ENCODE measurements at places on chromosomes 2 and 18. TPM values are rescaled to one million over a fixed set of nuclear protein-coding genes. Genes with fewer than 3 reads are reported as not detected.

Gene RGPD4
- not detected for total RNA-seq

DNA sequence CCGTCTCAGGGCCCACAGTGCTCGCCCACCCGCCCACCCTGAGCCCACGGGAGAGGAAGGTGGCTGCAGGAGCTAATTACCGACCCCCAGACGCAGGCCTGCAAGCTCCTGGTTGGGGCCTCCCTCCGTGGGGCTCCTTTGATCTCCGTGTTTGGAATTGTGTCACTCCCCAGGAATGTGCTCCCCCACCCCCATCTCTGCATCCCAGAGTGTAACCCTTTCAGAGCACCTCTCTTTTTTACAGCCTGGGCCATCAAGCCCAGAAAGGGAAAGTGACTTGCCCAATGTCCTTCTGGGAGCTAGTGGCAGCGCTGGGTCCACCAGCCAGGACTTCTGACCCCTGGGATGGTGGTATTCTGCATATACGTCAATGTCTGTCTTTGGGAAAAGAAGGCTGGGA lies 335.1 kb downstream of the CYRIA start:
- DNase-seq, result no peak

- DNase-seq, result no peak
Observed at GRCh38 chr2:57888463-57888862, 158.1 kb upstream of the VRK2 start.

Gene EPB41L3
- 1.5 TPM for total RNA-seq

GRCh38 chr2:9294764-9295163 lies 88.2 kb downstream of the ASAP2 start:
- DNase-seq, result no peak

Data from activated CD4-positive, alpha-beta T cell treated with anti-CD3 and anti-CD28 coated beads, Interleukin-2, amount 10 ng/mL, durations not matched to agents 24 days and 14 days (primary cell).